Breast epithelium (tissue), 4 donors: ENCODE measurements at places on chromosomes 4 and X.

- H3K27ac ChIP-seq: no peak overlapping the region
- H3K36me3 ChIP-seq: no peaks in the 10 kb centered on the region
- no peak overlapping the region for H3K4me3 ChIP-seq
- H3K4me1 ChIP-seq: no peaks in the 10 kb centered on the region
- DNase-seq: no peak
Observed at GRCh38 chr4:132865922-132866321, 283.2 kb upstream of the PCDH10 start.

DNA sequence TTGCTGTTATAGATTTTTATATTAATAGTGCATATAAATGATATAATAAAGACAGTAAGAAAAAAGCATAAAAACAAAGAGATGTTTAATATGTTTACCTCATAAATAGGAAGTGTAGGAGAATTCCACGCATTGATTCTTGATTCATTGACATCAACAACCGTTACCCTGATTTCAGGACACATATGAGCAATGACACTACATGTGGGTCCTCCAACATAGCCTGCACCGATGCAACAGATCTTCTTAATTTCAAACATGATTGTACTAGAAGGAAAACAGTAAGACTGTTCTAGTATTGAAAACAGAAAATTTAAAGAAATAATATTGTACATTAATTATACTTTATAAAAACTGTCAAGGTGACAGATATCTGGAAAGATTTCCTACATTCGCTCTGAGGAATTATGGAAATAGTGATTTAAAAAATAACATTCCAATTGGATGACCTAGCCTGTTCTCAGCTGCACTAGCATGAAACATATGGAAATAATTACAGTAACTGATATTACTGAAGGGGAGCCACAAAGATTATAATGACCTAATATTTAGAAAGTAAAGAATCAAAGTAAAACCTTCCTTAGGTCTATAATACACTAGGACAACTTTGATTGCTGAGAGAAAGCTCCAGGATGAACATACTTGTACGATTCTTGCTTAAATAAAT lies 5.9 kb downstream of the UGDH start:
- H3K27me3 ChIP-seq: no peaks in the 10 kb centered on the region
- H3K4me3 ChIP-seq: no peak overlapping the region
- H3K36me3 ChIP-seq: no peaks in the 10 kb centered on the region
- H3K4me1 ChIP-seq: no peaks in the 10 kb centered on the region

GRCh38 chr4:66443008-66443407 lies 772.7 kb upstream of the EPHA5 start:
- no peaks in the 10 kb centered on the region for H3K4me1 ChIP-seq
- H3K27ac ChIP-seq: no peak overlapping the region
- H3K27me3 ChIP-seq: no peaks in the 10 kb centered on the region
- no peak for DNase-seq

DNA sequence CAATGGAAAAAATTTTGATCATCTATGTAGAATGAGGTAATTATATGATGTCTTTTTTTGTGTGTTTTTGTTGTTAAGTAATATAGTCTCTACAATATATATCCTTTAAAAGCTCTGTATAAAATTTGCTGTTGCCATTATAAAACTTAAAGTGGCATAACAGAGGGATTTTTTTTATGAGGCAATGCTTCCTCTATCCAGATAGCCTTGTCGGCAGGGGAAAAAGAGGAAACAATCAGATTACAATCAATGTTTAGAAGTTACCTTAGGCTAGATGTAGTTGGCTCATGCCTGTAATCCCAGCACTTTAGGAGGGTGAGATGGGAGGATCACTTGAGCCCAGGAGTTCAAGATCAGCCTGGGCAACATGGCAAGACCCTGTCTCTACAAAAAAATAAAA lies 86.8 kb downstream of the DIAPH2 start:
- no peak for DNase-seq
- no peaks in the 10 kb centered on the region for H3K36me3 ChIP-seq
- H3K27me3 ChIP-seq: no peaks in the 10 kb centered on the region
- H3K4me3 ChIP-seq: no peak overlapping the region
- H3K4me1 ChIP-seq: no peaks in the 10 kb centered on the region

GRCh38 chr4:118950224-118950623 lies 61.6 kb downstream of the SYNPO2 start:
- H3K27ac ChIP-seq: peak overlapping the region; percentile 5

GRCh38 chr4:30801876-30802275 lies 81.7 kb downstream of the PCDH7 start:
- H3K27ac ChIP-seq: no peak overlapping the region
- no peaks in the 10 kb centered on the region for H3K36me3 ChIP-seq
- DNase-seq: no peak
- H3K4me3 ChIP-seq: no peak overlapping the region
- no peaks in the 10 kb centered on the region for H3K27me3 ChIP-seq

DNA sequence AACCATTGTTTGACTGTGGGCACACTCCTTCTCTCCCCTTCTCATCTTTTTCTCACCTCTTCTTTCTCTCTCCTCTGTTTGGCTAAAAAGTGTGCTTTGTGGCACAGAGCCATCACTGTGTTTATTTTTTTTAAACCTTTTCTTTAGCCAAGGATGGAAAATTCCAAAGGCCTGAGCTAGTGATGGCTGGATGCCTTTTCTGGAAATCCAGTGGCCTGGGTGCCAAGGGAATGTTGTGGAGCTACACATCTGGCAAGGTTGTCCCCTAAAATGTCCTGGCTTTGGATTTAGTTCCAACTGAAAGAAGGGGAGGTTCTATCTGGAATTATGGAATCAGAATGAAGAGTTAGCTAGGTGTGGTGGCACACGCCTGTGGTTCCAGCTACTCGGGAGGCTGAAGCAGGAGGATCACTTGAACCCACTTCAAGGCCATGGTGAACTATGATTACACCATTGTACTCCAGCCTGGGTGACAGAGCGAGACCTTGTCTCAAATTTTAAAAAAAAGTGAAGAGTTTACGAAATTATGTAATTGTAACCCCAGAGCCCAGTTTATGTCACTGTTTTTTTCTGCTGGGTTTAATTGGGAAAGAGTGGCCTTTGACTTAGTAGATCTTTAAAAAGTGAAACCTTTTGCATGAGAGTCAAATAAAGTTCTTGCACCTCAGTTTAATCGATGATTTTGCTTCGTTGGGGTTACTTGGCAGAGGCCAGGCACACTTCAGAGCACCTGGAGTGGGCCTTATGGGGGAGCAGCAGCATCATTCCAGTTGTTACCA lies 17.7 kb downstream of the DOCK11 start:
- no peaks in the 10 kb centered on the region for H3K4me1 ChIP-seq
- no peak for DNase-seq
- H3K27me3 ChIP-seq: no peaks in the 10 kb centered on the region
- H3K36me3 ChIP-seq: no peaks in the 10 kb centered on the region
- no peak overlapping the region for H3K4me3 ChIP-seq

GRCh38 chr4:82848706-82849105 lies 42.2 kb downstream of the SEC31A start:
- no peaks in the 10 kb centered on the region for H3K27me3 ChIP-seq
- DNase-seq: no peak
- peaks cover 16% of the 10 kb centered on the region for H3K36me3 ChIP-seq
- no peaks in the 10 kb centered on the region for H3K4me1 ChIP-seq
- no peak overlapping the region for H3K4me3 ChIP-seq
- H3K27ac ChIP-seq: no peak overlapping the region

GRCh38 chr4:7638984-7639789 lies 204.5 kb upstream of the PSAPL1 start:
- H3K36me3 ChIP-seq: no peaks in the 10 kb centered on the region
- H3K4me3 ChIP-seq: no peak overlapping the region
- no peak for DNase-seq
- no peaks in the 10 kb centered on the region for H3K4me1 ChIP-seq
- no peak overlapping the region for H3K27ac ChIP-seq

DNA sequence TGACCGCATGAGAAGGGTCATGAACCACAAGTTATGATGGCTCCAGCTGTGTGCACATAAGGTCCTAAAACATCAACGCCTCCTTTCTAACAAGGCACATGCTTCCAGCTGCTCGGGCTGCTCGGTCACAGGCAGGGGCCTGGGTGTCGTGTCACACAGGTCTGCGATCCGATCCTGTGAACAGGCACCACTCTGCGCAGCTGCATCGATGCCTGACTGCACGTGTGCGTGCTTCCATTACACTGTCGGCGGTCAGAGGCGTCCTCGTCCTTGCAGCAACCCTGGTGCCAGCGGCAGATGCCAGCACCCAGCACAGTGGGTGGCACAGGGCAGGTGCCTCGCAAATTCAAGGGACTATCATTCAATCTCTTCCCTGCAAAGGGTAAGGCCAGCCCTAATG lies 23.9 kb downstream of the ZFYVE28 start:
- DNase-seq: no peak
- no peaks in the 10 kb centered on the region for H3K4me1 ChIP-seq
- H3K36me3 ChIP-seq: no peaks in the 10 kb centered on the region
- H3K4me3 ChIP-seq: no peak overlapping the region

DNA sequence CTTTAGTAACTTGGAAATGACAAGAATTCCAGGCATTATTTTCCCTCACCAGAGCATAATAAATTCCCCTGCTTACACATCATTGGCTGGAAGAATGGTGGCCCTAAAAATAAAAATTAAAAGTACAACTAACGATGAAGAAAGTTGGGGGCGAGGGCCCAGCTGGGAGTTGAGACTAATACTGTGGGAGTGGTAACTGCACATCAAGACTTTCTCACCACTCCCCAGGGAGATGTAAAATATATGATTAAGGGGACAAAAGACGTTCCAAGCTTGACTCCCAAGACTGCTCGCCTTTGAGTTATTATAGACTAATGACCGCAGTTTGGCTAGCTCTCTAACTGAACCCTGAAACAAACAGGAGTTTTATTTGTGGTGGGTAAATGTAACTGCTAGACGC lies 30.0 kb downstream of the SMIM31 start:
- H3K27ac ChIP-seq: no peak overlapping the region
- H3K36me3 ChIP-seq: no peaks in the 10 kb centered on the region
- H3K27me3 ChIP-seq: no peaks in the 10 kb centered on the region
- H3K4me1 ChIP-seq: no peaks in the 10 kb centered on the region
- DNase-seq: no peak
- no peak overlapping the region for H3K4me3 ChIP-seq

DNA sequence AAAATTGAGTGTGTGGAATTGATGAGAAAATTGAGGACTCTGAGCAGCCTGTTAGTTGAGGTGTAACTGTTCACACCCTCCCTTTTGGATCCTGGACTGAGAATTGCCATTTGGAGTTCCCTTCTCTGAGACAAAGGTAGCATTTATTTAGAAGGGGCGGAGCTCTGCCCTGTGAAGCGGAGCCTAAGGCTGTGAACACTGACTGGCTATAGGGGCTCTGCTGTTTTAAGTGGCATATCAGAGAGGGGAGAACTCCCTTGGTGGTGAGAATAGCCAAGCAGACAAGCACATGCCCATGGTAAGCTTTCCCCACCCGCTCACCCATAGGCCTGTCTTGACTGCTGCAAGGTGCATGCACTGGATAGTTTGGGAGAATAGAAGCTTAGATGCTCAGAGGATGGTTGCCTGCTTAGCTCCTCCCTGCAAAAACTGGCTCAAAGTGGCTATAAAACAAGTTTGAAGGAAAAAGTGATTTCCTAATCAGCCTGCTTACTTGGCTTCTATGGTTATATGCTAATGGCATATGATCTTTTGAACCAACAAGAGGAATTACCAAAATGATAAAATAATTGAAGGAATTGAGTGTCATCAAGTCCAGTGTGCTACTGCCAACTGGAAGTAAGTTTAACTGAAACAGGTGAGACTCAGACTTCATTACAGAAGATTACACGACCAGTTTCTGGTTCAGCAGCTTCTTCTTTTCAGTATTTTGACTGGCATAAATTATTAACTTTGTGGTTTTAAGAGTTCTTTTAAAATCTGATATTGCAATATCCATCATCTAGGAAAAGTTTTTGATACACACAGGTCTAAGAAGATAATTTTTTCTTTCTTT lies 108.4 kb downstream of the AFF1 start:
- no peaks in the 10 kb centered on the region for H3K36me3 ChIP-seq
- peaks cover 8% of the 10 kb centered on the region for H3K4me1 ChIP-seq
- no peaks in the 10 kb centered on the region for H3K27me3 ChIP-seq
- no peak for DNase-seq
- no peak overlapping the region for H3K4me3 ChIP-seq

DNA sequence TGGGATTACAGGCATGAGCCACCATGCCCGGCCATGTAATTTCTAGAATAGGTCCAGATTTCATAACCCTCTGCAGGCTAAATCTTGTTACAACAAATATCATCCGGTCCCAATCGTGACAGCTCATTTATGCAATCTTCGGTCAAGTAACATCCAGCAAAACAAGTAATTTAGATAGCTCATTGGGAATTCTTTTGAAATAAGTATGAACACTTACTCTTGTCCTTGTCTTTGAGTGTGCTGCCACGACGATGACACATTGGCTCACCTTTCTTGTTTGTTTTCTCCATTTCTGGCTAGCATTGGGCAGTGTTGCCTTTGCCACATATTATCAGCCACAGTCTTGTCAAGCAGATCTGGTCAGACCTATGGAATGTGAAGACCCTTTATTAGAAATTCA lies 92.0 kb downstream of the PHEX start:
- DNase-seq: no peak
- no peaks in the 10 kb centered on the region for H3K36me3 ChIP-seq
- no peaks in the 10 kb centered on the region for H3K4me1 ChIP-seq

DNA sequence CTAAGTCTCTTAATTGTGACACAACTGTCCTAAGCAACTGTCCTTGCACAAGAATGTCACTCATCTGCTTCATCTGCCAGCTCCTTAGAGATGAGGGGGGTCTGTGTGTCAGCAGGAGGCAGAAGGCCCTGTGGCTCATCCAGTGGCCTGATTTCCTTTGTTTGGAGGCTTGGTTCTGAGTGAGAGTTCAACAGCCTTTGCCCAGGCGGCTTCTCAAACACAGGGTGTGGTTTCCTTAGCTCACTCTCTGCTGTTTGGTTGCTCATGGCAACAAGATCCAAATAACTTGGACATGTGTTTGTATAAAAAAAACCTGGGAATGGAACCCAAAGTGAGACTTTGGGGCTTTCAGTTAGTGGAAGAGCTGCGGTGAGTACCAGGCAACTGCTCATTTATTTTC lies 46.6 kb downstream of the MAP7D3 start:
- no peak for DNase-seq
- peak overlapping the region; percentile 57 for H3K27ac ChIP-seq
- H3K27me3 ChIP-seq: peaks cover 51% of the 10 kb centered on the region
- no peak overlapping the region for H3K4me3 ChIP-seq
- H3K4me1 ChIP-seq: no peaks in the 10 kb centered on the region
- H3K36me3 ChIP-seq: no peaks in the 10 kb centered on the region

DNA sequence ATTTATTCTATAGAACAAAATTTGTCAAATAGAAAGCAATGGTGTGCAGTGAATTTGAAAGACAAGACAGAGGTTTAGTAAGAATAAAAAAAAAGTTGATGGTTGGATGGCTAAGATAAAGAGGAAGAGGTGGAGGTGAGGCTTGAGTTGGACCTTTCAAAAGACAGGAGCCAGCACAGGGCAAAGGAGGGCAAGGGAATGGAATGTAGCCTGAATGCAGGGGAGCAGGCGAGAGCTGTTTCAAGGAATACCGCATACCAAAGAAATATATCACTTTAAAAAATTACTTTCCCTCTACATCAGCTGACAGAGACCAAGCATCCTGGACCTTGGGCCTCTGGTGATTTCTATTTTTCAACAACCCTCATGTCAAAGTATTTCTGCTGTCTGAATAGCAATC lies 38.0 kb upstream of the CXXC4 start:
- H3K4me1 ChIP-seq: no peaks in the 10 kb centered on the region
- no peaks in the 10 kb centered on the region for H3K27me3 ChIP-seq
- no peak for DNase-seq
- H3K36me3 ChIP-seq: no peaks in the 10 kb centered on the region
- H3K27ac ChIP-seq: no peak overlapping the region

- no peaks in the 10 kb centered on the region for H3K27me3 ChIP-seq
- H3K36me3 ChIP-seq: no peaks in the 10 kb centered on the region
- peak overlapping the region; percentile 100 for H3K27ac ChIP-seq
- peaks cover 9% of the 10 kb centered on the region for H3K4me1 ChIP-seq
Observed at GRCh38 chr4:159103384-159103990, 608 bp downstream of the RAPGEF2 start.
